ENCODE measurements at places on chromosomes 16 and 17.

GRCh38 chr17:44970136-44970741, 2.1 kb upstream of the C1QL1 start:
- no peak for DNase-seq

- peak; percentile 8 for DNase-seq
These were observed 120.8 kb upstream of the SEC14L1 start for GRCh38 chr17:77019893-77020379.

GRCh38 chr16:59634004-59634579, 900.0 kb upstream of the GOT2 start:
- peak; percentile 81 for DNase-seq

DNA sequence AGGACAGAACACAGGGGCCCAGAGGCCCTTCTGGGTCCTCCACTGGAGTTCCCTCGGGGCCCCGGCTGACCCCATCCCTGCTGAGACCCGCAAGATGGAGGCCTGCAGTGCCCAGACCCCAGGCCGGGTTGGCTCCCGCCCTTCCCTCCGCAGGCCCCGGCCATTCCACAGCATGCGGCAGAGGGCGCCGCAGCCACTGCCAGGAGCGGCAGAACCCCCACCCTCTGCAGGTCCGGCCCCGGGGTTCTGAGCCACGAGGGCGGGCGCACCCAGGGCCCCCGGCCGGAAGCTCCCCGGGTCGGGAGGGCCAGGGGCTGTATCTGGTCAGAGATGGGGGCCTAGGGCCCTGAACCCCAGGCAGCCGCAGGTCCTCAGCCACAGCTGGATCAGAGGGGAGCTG, 2.4 kb upstream of the PERCC1 start:
- DNase-seq = peak; percentile 42

DNA sequence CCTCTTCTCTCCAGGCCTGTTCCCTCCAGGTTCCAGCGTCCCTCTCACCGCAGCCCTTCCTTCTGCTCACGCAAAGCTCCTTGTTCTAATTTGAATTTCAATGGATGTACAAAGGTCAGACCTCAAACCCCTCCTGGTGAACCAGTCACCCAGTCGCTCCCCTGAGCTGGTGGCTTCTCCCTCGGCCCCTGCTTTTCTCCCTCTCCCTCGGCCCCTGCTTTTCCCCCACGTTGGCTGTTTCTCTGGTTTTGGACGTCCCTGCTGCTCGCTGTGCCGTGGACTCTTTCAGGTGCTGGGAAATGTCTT, 8.6 kb upstream of the MSLN start:
- no peak for DNase-seq
